ENCODE measurements at places on chromosomes 1 and 21. TPM values are rescaled to one million over a fixed set of nuclear protein-coding genes. Genes with fewer than 3 reads are reported as not detected.

The NR1I3 gene
- total RNA-seq: not detected

The LYPD8 gene
- not detected for total RNA-seq

The TRIM67 gene
- not detected for total RNA-seq

The KCNJ9 gene
- not detected for total RNA-seq

The REN gene
- total RNA-seq: 0.59 TPM

The MTARC1 gene
- 37.6 TPM for total RNA-seq

The TCHHL1 gene
- total RNA-seq: not detected

The TINAGL1 gene
- 64.5 TPM for total RNA-seq

The KCNH1 gene
- not detected for total RNA-seq

The ATP1A4 gene
- total RNA-seq: 1.1 TPM

The NPL gene
- 48.7 TPM for total RNA-seq

The CCDC27 gene
- not detected for total RNA-seq

DNA sequence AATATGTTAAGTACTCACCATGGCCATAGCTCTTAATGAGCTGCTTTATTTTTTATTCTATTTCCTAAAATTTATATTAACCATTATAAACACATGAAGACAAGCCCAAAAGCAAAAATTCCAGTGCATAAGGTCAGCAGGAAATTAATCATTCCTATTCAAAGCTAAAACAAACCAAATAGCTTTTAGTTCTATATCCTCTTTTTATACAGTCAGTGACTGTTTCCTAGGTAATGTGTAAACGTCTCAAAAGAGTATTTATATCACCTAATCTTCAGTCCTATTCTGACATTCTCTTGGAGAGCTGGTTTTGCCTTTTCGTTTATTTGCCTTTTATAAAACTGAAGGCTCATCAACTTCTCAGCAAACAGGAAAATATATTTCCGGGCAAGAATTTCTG, 4.2 kb downstream of the GOLPH3L start:
- no peak for DNase-seq

DNA sequence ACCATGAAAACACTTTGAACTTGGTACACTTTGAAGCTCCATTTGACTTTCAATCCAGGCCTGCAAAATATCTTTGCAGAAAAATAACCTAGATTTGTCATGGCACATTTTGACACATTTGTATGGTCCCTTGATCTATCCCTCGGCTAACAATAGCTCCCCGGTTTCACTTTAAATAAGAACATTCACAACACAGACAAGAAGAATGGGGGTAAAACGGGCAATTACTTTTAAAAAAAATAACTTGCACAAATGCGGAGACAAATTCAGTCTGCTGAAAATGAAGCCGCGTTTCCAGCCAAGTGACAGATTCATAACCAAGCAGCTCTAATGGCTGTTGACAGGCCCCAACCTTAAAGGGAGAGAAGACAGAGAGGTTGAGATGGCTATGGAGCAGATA, 218.2 kb downstream of the NPHP4 start:
- DNase-seq: no peak

- no peak for DNase-seq
Measured at GRCh38 chr21:18725653-18726052, 322.1 kb upstream of the TMPRSS15 start.

DNA sequence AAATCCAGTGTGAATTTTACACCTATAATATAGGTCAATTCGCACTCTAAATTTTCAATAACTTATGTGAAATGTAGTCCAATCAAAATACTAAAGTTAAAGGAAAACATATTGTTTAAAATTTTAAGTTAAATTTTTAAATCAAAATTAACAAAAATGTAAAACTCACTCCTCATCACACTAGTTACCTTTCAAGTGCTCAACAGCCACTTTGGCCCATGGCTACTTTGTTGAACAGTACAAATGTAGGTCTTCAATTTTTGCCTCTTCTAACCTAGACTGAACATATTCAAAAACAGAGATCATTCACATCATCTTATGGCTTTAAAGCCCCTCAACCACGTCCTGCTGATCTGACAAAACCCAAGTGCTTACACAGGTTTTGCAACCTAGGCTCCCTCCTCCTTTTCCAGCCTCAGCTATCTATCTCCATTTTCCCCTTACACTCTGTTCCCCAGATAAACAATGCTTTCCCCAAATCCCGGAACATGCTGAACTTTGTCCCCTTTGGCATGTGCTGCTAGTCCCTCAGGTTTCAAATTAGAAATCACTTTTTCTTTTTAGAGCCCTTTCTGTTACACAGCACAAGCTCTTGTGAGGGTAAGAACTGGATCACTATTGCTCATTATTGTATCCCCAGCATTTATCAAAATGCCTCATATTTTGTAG, 110.6 kb downstream of the AKT3 start:
- no peak for DNase-seq

DNA sequence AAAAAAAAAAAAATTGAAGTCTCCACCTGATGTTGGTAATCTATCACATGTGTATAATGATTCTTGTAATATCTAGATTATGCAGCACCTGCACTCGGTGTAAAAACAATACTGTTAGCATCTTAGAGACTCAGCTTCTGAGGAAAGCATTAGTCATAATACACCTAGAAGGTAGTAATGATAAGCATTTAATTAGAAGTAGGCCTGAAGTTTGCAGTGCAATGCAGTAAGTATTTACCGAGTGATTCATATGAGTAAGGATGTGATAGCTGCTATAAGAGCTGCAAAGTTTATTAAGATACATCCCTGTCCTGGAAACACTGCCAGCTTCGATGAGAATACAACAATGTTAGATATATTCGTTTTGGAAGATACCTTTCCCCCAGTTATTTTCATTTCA, 196.4 kb downstream of the GREM2 start:
- no peak for DNase-seq

DNA sequence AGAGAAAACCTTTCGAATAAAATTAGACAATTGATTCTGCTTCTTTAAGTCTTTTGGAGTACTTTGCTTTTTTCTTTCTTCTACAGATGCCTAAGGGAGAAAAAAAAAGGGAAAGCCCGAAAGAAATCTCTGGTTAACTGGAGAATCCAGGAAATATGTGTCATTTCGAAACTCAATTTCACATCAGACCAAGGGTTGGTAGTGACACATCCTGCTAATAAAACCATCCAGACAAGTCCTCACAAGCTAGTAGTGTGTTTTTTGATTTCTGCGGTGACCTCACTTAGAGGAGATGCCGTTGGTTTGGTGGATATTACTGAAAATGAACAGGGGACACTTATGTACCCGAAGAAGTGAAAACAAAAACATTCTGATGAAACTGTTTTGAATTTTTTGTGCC, 726.5 kb upstream of the ADAMTS5 start:
- no peak for DNase-seq

DNA sequence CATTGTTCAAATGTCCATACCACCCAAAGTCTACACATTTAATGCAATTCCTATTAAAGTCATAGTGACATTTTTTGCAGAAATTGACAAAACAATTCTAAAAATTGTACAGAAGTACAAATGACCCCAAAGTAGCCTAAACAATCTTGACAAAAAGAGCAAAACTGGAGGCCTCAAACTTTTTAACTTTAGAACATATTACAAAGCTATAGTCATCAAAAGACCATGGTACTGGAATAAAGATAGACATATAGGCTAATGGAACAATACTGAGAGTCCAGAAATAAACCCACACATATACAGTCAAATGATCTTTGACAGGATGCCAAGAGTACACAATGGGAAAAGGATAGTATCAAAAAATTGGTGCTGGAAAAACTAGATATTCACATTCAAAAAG, 213.2 kb upstream of the SAMSN1 start:
- no peak for DNase-seq

GRCh38 chr1:84143796-84144565, at the start of gene PRKACB:
PRKACB (plus strand) TSS chr1:84144271; CDS start chr1:84144362, 91 bp downstream.
- DNase-seq: no peak

GRCh38 chr21:33332143-33332542, 7.4 kb downstream of the IFNAR1 start:
- DNase-seq: no peak

- no peak for DNase-seq
Measured at GRCh38 chr1:58848818-58849411, 65.1 kb upstream of the JUN start.

DNA sequence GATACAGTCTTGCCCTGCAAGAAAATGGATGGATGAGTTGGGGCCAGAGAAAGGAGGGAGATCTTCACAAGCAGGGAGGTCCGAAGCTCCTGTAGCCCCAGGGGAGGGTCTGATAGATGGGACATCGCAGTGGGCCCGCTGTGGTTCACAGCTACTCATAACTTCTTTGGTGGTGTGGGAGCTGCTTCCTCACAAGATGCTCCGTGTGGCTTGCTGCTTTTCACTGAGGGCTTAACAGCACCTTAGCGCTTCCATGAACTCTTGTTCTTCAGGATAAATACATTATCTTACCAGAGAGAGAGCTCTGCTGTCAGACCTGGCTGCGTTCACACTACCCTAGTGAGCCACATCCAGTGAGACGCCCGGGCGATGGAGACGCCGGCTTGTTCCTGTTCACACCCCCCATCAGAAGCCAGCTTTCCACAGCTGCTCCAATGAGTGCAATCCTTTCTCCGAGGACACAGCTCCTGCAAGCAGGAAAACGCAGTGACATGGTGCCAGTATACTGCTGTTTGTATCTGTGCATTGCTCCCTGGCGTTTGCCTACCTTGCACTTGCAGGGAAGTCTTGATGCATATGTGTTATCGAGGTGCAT, 599.8 kb downstream of the AJAP1 start:
- no peak for DNase-seq

DNA sequence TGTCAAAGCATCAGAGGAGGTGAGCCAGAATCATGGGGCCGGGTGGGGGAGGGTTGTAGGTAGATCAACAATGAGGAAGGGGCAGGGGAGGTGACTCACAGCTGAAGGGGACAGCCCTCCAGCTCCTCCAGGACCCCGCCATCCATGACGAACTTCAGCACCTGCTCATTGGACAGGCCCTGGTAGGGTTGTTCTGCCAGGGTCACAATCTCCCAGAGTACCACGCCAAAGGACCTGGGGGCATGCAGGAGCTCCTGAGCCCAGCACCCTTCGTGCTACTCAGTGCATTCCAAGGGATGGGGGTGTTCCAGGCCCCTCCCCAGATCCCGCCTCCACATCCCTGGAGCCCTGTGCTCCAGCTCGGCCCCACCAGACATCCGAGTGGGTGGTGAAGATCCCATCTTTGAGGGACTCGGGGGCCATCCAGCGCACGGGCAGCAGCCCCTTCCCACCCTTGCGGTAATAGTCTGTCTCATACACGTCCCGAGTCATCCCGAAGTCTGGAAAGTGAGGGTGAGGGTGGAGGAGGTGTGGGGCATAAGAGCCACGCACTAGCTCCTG, 17.5 kb downstream of the INSRR start:
- DNase-seq: no peak

- DNase-seq: no peak
Measured at GRCh38 chr1:9164919-9165318, 36.0 kb upstream of the GPR157 start.

- no peak for DNase-seq
Measured at GRCh38 chr1:15412843-15413242, 3.2 kb downstream of the EFHD2 start.

DNA sequence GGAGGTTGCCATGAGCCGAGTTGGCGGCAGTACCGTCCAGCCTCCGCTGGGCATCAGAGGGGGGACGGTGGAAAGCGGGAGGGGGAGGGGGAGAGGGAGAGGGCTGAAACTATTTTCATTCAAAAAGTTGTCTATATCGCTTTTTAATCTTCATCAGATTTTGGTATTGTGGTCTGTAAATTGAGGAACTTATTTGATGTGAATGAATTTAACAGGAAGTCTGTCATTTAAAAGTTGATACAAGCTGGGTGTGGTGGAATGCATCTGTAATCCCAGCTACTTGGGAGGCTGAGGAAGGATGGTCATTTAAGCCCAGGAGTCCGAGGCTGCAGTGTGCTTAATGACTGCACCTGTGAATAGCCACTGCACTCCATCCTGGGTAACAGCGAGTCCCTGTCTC, 3.0 kb upstream of the EPHX4 start:
- no peak for DNase-seq

- peak; percentile 83 for DNase-seq
Measured at GRCh38 chr1:46394108-46394871, at the start of gene FAAH. FAAH (plus strand) TSS chr1:46394317; CDS start chr1:46394349, 32 bp downstream.

DNA sequence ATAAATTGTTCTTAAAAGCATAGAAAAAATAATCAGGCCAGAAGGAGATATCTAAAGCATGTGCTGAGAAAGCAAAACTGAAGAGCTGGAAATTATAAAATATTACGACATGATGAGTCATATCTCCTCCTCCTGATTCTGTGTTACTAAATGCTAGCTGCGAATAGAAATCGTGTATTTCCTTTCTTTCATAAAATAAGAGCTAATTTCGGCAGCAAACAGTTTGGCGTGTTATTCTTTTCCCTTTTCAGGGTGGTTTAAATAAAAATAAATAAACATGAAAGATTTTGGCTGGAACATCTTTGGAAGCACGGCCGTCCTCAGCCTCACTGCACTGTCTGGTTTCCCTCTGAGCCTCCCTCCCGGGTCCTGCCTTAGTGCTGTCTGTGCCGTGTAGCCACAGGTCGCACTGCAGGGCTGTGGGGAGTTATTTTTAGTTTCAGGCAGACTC, 56.0 kb downstream of the ADARB1 start:
- DNase-seq: no peak

GRCh38 chr1:25537153-25537831, 6.1 kb upstream of the LDLRAP1 start:
- no peak for DNase-seq

DNA sequence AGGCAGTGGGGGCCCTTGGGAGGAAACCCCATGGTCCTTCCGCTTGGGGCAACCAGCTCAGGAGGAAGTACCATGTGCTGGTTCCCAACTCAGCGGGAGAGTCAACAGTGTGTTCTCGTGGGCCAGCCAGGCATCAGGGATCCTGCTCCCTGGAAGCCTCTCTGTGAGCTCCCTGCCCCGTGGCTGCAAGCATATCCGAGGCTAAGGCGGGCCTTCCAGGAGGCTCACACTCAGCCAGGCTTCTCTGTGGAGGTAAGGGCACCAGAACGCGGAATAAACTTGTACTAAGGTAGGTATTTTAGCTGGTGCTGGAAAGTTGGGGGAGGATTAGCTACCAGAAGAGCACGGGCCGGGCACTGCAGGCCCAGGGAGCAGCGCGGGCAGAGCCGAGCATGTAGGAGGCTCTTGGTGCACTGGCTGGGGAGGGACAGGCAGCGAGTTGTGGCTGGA, 74.7 kb upstream of the POU3F1 start:
- no peak for DNase-seq

GRCh38 chr1:36321119-36321951, 2.1 kb downstream of the EVA1B start:
- peak; percentile 74 for DNase-seq

- no peak for DNase-seq
Measured at GRCh38 chr1:204842892-204843291, 27.8 kb upstream of the NFASC start.

DNA sequence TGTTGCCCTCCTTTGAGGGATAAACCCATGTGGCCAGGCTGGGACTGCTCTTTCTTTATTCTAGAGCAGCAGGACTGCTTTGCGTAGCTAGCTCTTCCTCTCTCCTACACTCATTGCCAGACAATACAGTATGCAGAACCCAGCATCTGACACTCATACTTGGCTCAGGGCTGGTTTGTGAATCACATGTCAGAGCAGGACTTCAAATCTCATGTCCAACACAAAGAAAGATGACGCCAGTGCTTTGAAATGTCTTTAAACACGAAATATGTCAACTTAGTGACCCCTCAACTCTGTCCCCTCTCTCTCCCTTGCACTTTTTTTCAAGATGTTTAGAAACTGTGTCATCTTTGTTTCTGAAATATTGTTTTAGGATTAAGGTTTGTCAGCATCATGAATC, 135.0 kb downstream of the TGFB2 start:
- no peak for DNase-seq

Data from lower lobe of right lung (tissue), 2 donors.